ENCODE measurements at places on chromosomes 3 and 15.

DNA sequence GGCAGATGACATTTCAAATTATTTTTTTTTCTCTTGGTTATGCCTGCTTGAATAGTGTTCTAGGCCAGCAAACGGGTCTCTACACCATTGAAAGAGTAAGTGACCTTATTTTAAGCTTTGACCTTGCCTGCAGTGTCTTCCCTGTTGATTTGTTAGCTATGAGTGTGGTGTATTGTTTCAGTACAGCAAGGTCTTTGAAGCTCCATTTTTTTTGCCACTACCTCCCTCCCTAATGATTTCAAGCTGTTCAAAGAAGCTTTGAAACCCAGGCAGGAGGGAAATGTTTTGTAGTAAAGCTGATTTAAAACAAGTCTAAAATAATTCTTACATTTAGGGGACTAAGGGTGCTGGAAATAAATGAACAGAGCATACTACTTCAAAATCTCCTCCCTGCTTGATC, 1249.8 kb downstream of the ROBO1 start:
- no peak for DNase-seq

GRCh38 chr3:52694528-52695189, 8.8 kb downstream of the GNL3 start:
- no peak for DNase-seq

GRCh38 chr3:193743702-193744047, 150.7 kb downstream of the OPA1 start:
- DNase-seq, result no peak

DNA sequence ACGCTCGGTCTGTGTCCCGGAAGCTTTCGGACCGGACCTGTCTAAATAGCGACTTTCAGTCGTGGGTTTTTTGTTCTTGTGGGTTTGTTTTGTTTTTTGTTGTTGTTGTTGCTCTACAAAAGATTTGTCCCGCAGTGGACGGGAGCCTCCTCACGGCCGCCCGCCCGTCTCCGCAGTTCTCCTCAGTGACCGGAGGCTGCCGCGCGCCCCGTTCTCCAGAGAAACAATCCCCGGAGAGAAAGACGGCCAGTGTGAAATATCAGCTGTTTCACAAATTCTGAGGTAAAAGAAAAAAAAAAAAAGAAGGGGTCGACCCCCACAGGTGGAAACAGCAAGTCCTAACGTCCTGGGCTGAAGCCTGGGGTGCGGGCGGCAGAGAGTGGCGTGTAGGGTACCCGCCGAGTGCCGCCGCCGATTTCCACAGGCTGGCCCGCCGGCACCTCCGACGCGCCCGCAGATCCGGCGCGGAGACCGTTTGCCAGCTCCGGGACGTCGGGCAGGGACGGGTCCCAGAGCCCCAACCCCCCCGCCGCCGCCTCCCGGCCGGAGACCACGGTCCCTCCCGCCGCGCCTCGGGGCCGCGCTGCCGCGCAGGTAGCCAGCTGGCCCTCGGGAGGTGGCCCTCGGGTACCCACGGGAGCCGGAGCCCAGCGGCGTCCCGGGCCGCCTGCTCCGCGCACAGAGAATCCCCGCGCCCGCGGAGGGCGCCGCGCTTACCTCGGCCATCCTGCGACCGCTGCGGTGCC, 478 bp downstream of the BNC1 start:
- DNase-seq, result peak; percentile 44

DNA sequence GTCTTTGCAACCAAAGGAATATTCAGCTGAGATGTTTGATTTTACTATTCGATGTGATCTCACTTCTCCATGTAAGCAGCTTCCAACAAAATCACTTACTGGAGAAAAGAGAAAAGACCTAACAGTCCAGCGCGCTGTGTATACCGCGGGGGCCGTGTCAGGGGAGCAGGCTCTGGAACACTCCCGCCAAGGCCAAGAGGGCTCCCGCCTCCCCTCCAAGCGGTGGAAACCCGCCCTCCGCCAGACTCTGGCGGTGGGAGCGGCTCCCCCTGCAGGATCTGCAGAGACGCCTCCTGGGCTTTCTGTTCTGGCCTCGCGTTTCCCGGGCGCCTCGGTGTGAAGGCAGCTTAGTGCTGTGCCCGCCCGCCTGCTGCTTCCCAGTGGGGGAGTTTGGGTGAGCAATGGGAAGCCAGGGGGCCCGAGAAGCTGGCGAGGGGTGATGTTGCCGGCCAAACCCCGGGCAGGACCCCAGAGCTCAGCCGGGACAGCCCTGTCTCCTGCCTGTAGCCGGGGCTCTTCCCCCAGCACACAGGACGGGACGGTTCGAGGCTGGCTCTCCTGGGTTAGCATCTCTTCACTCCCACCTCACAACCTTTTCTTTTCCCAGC, 36.3 kb downstream of the CHST14 start:
- DNase-seq, result peak; percentile 79

DNA sequence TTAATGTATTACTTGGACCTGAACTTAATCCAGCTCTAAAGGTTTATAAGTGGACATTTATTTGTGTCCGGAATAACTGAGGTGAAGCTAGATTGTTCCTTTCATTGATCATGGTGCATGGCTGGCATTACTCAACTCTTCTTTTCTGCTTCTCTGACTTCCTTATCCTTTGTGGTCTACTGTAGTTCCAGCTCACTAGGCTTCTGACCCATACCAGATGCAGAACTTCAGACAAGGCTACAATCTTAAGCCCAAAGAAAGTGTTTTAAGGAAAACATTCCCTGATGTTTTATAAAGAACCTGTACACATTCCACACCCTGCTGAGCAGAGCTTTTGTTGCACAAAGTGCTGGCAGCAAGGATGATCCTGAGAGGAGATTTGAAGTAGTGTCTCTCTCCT, 250.8 kb upstream of the TGFBR2 start:
- DNase-seq, result no peak

GRCh38 chr3:62312201-62312600, 61.1 kb downstream of the FEZF2 start:
- no peak for DNase-seq

DNA sequence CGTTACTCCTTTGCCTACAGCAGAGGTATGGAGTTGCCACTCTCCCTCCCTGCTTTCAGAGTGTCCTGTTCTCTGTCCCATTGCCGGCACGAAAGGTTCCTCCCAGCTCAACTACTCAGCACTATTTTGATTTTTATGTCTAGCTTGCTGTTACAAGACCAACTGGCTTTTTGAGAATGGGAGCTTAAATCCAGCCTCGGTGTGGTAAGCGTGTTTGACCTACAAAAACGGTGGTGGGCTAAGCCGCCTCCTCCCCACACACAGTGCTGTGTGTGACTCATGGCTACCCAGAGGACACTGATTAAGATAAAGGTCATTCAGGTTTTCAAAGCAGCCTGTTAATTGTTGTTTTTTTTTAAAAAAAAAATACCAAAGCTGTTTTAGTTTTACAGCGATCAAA, 64.5 kb downstream of the LRTM1 start:
- DNase-seq, result no peak

DNA sequence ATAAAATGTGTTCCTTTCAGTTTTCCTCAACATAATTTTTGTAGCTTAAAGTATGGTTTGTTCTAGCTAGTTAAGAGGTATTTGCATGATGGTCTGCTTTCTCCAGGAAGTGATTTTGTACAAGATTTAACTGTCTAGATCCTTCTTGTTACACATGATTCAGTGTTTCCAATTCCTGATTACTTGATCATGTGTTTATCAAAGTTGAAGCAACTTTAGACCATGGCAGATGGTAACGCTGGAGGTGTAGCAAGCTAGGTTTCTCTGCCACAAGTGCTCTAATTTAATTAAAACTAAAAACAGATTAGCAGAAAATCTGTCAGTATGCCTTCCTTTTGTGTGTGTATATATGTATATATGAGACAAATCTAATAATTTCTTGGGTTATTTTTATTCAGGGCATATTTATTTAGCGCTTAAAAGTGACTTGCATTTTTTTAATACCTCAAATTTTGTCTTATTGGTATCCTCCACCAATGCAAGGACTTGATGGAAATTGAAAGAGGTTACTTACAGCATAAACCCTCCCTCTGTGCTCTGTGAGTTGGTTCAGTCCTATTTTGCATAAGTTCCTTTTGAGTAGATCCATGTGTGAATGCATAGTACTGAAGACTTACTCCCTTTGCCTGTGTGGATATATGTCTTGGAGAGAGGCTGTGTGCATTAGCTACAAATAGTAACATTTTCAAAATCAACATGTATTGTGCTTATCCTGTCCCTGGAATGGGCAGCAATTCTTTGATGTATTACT, 157.3 kb upstream of the CGNL1 start:
- no peak for DNase-seq

DNA sequence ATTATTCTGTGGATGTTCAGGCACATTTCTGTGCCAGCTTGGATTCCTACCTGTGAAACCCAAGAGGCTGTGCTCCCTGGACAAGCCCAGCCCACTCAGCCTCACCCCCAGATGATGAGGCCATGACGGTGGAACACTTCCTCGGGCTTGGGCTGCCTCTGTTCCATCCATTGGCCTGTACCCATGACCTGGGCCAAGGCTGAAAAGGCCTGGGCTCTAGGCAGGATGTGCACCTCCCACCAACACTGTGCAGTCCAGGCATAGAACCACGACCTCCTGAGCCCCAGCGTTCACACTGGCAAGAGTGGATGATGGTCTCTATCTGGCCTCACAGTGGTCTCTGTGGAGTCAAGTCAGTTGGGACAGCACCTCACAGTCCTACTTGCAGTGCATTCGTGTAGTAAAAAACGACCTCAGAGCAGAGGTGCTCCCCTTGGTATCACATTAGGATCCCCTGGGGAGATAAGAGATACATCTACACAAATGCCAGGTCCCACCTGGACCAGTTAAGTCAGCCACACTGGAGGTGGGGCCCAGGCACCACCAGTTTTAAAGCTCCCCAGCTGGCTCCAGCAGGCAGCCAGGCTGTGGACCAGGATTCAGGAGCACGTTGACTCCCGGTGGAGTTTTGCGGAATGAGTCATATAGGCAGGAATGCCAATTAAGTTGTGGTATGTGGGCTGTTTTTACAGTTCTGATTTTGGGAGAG, 39.0 kb upstream of the IGF1R start:
- peak; percentile 90 for DNase-seq

DNA sequence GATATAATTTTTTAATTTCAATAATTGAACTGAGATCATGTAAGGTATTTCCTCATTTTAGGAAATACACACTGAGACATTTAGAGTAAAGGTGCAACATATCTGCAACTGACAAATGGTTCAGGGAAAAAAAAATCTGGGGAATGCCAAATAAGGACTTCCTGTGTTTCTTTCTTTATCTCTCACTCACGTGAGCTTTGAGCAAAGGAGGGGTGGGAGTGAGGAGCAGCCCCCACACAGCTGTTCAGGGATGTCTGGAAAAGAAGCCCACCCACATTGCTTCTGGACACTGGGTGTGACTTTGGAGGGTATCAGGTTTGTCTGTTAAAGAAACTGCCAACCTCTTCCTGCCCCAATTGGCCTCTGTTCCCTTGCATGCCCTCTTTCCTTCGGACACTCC, 5.6 kb upstream of the TP63 start:
- no peak for DNase-seq

GRCh38 chr3:183298701-183299153, 45.7 kb downstream of the B3GNT5 start:
- peak; percentile 23 for DNase-seq

DNA sequence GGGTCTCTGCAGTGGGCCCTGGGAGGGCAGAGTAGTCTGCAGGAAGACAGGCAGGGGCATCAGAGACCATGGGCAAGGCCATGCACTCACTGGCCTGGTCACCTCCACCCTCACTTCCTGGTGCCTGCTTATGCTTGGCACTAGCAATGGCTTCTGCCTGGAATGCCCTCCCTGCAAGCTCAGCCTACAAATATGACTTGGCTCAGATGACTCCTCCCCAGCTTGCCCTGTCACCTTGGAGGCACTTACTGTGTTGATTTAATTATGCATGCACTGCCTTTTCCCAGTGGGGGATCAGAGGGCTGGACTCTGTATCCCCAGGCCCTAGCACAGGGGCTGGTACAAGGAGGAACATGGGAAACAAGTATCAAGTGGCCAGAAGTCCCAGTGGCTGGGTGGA, 7.8 kb downstream of the C3orf18 start:
- DNase-seq, result no peak

DNA sequence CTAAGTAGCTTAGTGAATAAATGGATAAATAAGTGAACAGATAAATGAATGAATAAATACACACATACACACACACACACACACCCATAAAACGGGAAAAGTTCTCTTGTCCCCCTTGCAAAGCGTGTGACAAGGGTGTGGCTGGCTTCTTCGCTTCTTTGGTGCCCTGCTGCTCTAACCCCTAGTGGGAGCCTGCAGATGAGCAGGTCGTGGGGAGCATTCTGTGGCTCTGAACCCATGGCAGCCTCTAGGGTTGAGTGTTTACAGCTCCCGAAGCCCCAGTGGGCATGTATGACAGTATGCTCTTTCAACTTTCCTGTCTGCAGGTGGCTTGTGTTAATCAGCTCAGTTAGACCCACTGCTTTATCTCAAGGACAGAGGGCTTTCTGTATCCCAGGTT, 582.3 kb downstream of the EDEM1 start:
- no peak for DNase-seq

- no peak for DNase-seq
These were observed 7.1 kb downstream of the P4HTM start for GRCh38 chr3:48997102-48997635.

GRCh38 chr3:126465928-126466544, 9.7 kb downstream of the ZXDC start:
- no peak for DNase-seq

DNA sequence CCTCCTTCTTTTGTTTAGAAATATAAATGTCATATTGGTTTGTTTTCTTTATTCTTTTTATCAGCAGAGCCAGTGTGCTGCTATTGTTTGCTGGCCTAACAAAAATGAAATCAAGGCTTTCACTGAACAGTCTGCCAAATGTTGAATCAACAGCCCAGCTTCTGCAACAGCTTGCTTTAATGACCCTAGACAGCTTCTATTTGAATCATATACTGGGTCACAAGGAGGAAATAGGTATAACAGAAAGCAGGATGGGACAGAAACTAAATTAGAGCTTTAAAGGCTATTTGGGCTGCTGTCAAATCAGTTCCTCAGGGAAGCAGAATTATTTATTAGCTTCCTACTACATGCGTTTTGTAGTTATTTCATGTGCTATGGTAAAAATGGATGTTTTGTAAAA, 12.1 kb upstream of the DNAJC13 start:
- DNase-seq, result no peak

DNA sequence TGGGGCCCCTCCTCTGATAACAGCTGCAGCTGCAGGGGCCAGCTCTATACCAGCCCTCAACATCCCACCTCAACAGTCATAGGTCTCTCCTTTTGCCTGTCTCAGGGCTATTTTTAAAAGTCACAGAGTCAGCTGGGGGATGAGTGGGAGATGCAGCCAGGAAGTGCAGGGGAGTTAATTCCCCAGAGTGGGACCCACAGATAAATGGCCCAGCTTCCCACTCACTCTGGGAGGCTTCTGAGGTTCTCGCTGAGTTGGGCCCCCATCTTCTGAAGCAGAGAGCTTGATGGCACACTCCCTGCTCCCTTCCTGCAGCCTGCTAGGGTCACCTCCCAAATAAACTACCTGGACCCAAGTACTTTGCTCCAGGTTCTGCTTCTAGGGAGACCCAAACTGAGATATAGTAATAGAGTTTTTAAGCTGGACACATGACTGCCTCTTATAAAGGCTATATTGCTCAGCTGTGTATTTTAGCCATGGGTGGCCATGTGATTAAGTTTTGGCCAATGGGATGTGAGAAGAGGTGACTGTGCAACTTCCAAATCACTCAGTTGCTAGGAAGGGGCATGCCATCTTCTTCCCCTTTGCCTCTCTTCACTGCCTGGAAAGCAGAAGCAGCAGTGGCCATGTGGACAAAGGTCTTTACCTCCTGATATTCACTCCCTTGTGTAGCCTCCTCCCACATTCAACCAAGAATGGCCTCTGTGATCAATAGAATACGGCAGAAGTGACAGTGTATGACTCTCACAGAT, 15.5 kb upstream of the VIPR1 start:
- no peak for DNase-seq

- no peak for DNase-seq
These were observed 1.5 kb downstream of the ETFA start for GRCh38 chr15:76309601-76310330.
